Astrocyte of the hippocampus (primary cell): ENCODE measurements at places on chromosomes 3 and 15.
A peak's percentile ranks its signal among the peaks of the same experiment; 100 is the strongest.

- no peak for DNase-seq
Measured at GRCh38 chr3:15385901-15386653, 41.3 kb downstream of the METTL6 start.

- DNase-seq = no peak
Measured at GRCh38 chr15:89820666-89821611, 6.3 kb upstream of the ANPEP start.

GRCh38 chr3:82080261-82080660, 318.8 kb upstream of the GBE1 start:
- DNase-seq = no peak

DNA sequence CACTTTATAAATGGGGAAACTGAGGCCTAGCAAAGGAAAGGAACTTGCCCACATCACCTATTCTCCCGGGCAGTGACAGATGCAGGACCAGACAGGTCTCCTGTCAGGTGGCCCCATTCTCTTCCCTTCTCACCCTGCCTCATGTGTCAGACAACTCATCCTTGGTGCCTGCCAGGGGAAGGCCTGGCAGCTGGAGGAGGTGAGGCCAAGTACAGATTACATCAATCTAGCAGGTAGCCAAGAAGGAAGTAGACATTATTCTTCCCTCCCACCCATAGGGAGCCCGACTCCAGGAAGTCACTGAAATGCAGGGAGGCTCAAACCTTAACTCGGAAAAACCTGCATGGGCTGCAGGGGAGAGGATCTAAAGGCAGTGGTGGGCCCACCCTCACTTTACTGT, 39.6 kb downstream of the DAPK2 start:
- DNase-seq = no peak

DNA sequence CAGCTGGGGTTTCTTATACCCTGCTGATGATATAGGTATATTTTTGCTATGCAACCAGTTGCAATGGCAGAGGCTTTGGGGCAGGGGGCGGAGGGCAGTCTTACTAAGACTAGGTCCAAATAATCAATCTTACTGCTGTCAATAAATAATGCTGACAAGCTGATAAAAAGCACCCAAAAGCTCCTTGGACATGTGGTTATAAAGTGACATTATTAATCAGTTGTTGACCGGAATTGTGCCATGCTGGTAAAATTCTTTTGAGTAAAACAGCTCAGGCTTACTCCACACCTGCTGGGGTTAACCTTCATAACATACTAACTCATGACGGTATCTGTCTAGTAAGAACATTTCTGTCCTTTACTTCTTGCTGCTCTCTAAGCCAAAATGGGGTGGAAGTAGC, 101.9 kb downstream of the CHST2 start:
- DNase-seq = no peak

DNA sequence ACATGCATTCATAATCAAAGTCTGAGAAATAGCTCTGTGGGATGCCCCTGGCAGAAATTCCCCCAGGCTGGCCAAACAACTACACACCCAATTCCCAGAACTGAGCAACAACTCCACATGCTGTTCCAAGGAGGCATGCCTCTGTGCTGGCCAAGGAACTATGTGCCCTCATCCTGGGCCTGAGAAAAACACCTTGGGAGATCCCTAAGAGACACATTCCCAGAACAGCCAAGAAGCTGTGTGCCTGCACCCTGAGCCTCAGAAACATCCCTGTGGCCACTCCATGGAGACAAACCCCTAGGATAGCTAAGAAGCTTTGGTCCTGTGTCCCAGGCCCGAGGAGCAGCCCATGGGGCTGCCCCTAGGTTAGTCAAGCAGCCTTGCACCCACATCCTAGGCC, 92.3 kb upstream of the MME start:
- DNase-seq = no peak

DNA sequence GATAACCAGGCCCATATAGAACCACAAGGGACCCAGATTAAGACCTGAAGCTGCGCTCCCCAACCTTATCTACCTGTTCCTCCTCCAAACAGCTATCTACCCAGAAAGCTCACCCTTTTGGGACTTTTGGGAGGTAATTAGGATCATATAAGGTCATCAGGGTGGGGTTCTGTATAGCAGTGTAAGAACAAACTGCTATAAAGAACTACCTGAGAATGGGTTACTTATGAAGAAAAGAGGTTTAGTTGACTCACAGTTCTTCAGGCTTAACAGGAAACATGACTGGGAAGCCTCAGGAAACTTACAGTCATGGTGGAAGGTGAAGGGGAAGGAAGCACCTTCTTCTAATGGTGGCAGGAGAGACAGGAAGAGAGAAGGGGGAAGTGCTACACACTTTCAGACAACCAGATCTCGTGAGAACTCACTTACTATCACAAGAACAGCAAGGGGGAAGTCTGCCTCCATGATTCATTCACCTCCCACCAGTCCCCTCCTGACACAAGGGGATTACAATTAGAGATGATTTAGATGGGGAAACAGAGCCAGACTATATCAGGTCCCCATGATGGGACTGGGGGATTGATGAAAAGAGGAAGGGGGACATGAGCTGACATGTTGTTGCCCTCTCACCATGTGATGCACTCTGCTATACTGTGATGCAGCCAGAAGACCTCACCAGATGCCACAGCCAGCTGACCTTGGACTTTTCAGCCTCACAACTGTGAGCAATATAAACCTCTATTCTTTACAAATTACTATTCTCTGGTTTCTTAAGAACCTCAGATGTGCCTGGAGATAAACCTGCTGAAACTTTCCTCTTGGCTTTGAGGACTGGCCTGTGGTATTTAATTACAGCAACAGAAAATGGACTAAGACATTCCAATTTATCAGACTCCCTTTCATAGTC, 15.3 kb upstream of the FMN1 start:
- no peak for DNase-seq

- DNase-seq = no peak
Measured at GRCh38 chr3:191768421-191768820, 307.5 kb downstream of the PYDC2 start.

GRCh38 chr3:126180477-126181397, at the start of gene ALDH1L1:
ALDH1L1 (minus strand) TSS chr3:126180586; CDS start chr3:126160979, 19,607 bp downstream.
- DNase-seq = peak; percentile 95

DNA sequence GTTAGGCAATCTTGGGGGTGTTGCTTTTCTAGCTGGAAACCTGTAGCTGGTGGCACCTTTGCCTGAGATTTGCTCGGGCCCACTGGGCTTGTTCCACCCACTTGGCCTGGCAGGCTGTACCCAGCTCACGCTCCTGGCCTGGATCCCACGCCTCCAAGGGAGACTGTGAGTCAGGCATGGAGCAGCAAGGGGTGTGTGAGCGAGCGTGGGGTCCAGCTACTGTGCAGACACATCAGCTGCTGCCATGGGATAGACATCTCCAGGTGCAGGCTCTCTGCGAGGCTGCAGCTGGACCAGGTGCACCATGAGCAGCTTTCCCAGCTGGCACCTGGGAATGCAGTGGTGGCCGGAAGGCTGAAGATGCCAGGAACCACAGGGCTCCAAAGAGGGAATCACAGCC, 36.0 kb downstream of the NR1D2 start:
- DNase-seq = no peak

- DNase-seq = no peak
Measured at GRCh38 chr15:31357148-31357547, 30.5 kb downstream of the KLF13 start.

- no peak for DNase-seq
Measured at GRCh38 chr3:16844791-16845190, 40.0 kb upstream of the PLCL2 start.

DNA sequence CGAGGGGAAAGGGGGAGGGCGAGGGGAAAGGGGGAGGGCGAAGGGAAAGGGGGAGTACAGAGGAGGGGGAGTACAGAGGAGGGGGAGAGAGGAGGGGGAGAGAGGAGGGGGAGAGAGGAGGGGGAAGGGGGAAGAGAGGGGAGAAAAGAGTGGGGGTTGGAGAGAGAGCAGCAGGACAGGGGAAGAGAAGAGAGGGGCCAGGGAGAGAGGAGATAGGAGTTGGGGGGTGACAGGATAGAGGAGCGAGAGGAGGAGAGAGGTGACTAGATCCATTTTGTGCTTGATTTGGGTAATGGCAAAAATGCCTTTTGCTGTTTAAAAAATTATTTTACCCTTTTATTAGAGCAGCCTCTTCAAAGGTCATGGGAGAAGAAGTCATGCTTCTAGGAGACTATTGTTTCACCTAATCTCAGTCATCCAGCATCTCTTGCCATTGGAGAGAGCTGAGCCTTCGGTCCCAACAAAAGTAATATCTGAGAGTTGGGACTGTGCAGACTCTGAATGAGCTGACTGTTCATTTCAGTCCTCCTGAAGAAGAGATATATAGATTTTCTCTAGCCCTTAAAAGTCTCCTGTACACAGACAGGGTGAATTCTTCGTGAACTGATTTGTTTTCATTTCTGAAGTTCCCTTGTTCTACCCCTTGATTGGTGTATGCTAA, 15.1 kb upstream of the TOP2B start:
- DNase-seq = no peak

DNA sequence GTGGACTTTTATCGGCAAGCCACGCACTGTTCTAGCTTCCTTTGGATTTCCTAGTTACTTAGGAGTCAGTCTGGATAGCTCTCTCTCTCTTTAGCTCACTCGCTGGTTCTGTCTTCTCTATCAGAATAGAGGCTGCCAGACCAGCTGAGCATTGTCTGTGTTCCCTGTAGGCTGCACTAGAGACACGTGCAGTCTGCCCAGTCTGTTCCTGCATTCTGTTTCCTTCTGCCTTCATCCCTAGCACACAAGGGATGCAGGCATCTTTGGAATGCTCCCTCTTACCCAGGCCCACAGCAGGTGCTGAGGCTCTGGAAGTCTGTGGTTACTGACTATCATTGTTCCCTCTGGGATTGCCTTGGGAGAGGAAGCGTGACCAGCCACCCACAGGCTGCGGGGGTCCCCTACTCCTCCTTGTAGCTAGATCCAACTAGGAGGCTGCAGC, 322.8 kb downstream of the ZNF621 start:
- DNase-seq = peak; percentile 91

- peak; percentile 43 for DNase-seq
Measured at GRCh38 chr15:38391191-38391590, 62.7 kb upstream of the FAM98B start.

DNA sequence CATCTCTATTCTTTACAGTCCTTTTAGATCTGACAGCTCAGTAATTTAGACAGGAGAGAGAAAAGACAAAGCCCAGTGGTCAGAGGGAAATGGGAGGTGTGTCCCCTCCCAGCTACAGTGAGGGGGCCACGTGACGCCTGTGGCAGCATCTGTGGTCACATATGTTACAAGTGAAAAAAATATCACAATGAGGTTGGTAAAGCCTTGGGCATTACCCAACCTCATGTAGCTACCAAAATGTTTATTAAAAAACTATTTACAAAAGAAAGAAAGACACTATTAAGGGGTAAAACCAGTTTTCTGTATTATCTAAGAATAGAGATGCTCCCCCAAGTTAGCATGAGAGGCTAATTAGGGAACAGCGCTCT, 42.9 kb upstream of the PLCL2 start:
- no peak for DNase-seq

DNA sequence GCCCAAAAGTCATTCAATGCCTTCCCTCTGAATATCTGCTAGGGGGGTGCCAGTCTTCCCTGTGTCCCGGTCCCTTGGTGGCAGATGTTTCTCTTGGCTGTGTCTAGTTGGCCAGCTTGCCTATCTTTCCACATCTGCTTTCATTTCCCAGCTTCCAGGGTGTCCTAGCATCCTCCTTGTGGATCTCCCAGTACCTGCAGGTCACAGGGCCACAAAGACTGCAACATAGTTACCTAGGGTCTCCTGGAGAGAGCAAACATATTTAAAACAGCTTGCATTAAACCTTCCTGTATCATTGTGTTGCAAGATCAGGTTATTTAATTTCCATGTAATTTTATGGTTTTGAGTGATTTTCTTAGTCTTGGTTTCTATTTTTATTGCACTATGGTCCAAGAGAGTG, 400.1 kb downstream of the GRM7 start:
- DNase-seq = no peak

- peak; percentile 93 for DNase-seq
Measured at GRCh38 chr3:50189274-50189673, 2.1 kb upstream of the GNAT1 start.

- DNase-seq = no peak
Measured at GRCh38 chr3:163622384-163622783, 1455.9 kb downstream of the SI start.

DNA sequence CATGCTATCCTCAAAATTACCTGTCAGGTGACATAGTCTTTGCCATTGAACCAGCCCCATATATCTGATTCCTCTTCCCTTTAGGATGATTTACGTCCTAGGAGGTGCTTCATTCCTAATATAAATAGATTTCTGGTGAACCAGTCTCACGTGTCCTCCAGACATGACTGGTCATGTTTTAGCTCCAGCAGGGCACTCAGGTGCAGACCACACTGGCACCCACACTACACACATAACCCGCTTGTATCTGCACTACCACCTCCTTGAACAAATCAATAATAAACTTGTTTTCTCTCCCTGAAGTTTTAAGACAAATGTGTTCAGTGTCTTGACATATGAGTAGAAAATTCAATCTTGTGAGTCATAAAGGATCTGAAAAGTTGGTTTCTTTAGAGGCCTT, 155.5 kb downstream of the GOLIM4 start:
- DNase-seq = peak; percentile 3

GRCh38 chr3:130609166-130609979, 92.4 kb downstream of the COL6A6 start:
- DNase-seq = peak; percentile 5

GRCh38 chr3:21435871-21436270, 315.1 kb downstream of the ZNF385D start:
- peak; percentile 91 for DNase-seq

- no peak for DNase-seq
Measured at GRCh38 chr15:60583194-60583593, 104.3 kb upstream of the ICE2 start.

GRCh38 chr3:29143151-29143550, 137.7 kb upstream of the RBMS3 start:
- DNase-seq = no peak

- peak; percentile 53 for DNase-seq
Measured at GRCh38 chr15:90873998-90874605, 5.7 kb downstream of the FURIN start.

GRCh38 chr3:188779281-188779980, 392.3 kb upstream of the TPRG1 start:
- no peak for DNase-seq

GRCh38 chr15:40909662-40910630, 15.7 kb downstream of the VPS18 start:
- no peak for DNase-seq

- DNase-seq = peak; percentile 32
Measured at GRCh38 chr15:74664028-74664616, 31.7 kb downstream of the EDC3 start.

- peak; percentile 64 for DNase-seq
Measured at GRCh38 chr3:44468572-44469520, 8.6 kb downstream of the ZNF445 start.
